ENCODE measurements at places on chromosomes 16 and 17.

DNA sequence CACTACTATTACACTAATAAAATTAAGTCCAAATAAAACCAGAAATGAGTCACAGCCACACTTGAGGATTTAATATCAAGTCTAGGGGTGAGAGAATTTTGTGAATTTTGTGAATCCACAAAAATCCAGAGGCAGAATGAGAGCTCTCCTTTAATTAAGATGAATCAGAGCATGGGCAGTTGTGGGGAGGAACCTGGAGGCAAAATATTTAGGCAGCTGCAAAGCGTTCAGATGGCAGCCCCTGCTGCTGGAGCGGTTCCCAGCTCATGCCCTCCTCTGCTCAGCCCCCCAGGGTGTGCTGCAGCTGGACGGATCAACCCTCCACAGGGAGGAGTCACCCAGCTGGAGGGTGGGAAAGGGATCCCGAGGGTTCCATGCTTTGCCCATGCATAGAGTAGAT is 43.4 kb upstream of the IRX6 start:
- DNase-seq = peak; percentile 52

DNA sequence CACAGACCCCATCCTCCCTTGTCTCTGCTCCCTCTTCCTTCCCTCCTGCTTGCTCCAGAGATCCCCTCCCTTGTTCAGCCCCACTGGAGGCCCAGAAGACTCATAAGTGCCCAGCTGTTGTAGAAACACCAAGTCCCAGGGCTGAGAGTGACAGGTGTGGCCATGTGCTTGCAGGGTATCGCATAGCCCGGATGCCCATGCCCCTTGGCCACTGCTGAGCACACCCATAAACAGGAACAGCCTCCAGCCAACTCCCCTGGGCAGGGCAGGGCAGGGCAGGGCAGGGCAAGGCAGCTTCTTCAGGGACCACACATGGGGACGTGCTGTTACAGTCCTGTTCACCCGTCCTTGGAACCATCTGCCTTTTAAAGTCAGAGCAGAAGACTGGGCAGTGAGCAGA is 2.0 kb downstream of the CACNG1 start:
- no peak for DNase-seq

DNA sequence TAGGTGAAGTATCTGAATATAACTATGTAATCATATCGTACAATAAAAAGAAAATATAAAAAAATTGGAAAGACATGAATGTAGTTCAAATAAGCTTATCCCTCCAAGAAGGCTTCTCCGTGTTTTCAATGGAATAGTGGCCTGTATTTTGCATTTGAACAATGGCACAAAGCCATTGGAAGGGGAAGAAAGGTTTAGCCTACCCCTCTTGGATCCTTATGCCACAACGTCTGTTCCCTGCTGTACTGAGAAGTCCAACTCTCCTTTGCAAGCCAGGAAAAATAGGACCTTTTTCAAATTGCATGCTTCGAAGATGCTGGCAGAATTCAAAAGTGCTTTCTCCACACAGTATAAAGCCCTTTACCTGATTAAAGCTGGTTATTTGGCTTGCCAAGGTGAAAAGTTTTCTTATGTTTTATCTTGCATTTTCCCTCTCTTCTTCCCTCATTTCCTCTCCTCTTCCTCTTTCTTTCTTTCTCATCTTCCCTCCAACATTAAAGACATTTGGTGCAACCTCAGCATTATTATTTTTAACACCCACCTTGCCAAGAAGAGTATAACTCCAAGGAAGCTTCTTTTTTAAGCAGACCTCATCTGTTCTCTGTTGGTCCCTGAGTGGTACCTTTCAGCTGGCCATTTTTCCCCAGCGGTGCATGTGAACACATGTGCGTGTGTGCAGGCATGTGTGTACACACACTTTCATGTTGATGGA is 968.6 kb upstream of the RBFOX1 start:
- no peak for DNase-seq

- DNase-seq = peak; percentile 55
Observed at GRCh38 chr16:4116325-4117249, at the start of gene ADCY9. TSS of gene ADCY9 (minus strand) at chr16:4116442. CDS start at chr16:4115442, 1,000 bp downstream.

GRCh38 chr16:27844826-27845225 is 218.7 kb downstream of the GSG1L start:
- DNase-seq = no peak

DNA sequence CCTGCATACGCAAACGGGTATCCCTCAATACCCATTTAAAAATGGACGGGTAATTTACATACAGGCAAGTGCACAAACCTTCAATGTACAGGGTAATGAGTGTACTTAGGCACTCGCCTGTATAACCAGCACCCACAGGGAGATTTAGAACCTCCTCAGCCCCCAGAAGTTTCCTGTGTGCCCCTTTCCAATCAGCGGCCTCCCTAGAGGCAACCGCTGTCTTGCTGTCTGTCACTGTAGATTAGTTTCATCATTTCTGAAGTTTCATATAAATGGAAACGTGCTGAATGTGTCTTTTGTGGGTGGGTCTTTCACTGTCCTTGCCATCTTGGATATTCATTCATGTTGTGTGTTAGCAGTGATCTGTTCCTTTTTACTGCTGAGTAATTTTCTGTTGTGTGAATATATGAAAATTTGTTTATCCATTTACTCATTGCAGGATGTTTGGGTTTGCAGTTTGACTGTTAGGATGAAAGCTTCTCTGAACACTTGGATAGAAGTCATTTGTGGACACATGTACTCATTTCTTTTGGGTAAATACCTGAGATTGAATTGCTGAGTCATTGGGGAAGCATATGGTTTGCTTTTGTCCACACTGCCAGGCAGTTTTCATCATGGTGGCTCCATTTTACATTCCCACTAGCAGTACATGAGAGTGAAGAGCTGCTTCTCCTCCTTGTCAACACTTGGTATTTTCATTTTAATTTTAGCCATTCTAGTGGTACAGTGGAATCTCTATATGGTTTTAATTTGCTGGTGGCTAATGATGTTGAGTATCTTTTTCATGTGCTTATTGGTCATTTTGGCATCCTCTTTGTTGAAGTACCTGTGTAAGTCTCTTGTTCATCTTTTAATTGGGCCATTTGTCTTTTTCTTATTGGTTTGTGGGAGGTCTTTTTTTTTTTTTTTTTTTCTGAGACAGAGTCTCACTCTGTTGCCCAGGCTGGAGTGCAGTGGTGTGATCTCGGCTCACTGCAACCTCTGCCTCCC is 2.1 kb upstream of the ADCY7 start:
- no peak for DNase-seq

DNA sequence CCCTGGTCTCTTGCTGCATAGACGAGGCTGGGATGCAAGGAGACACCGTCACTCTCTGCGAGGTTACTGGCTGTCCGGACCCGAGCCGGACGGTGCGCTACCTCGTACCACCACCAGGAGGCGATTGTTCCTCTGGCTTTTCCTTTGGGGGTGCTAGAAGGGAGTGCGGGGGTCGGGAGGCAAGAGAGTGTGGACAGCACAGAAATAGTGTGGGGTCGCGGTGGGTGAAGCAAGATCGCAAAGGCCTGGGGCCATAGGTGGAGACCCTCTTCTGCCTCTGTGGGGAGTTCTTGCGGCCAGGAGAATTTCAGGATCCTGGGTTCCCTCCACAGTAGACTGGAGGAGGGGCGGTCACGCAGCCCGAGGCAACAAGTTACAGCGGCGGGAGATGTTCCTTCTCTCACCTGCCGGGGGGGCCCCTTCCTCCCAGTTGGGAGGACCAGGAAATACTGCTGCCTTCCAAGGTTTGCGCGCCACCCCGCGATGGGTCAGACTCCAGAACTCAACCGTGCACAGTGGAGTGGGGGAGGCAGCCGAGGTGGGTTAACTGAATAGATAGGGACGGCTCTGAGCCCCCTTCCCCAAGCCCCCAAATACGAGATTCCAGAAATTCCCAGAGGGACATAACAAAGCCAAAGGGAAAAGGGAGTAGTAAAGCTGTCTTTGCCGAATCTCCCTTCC is 6.9 kb downstream of the PHOSPHO1 start:
- peak; percentile 28 for DNase-seq

GRCh38 chr16:27526180-27526579 is 23.5 kb downstream of the GTF3C1 start:
- peak; percentile 66 for DNase-seq

- no peak for DNase-seq
Observed at GRCh38 chr17:79196913-79197312, 122.3 kb downstream of the ENGASE start.

GRCh38 chr16:74601126-74601871 is 5.6 kb downstream of the GLG1 start:
- no peak for DNase-seq

DNA sequence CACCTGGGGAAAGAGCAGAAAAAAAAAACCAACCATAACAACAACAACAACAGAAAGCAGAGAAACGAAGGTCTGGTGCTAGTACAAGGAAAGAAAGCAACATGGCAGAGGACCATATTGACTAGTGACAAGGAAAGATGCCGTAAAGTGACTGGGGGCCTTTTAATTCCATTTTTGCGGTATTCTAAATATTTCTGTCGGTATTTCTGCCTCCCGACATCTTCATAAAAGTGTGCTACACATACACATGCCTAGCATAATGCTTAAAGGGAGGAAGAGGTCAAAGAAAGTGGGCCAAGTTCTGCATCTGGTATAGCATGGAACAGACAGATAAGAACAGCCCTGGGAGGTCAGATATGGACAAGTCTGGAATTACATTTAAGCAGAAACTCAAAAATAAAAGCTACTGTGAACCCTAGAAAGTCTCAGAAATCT is 19.5 kb upstream of the RNF43 start:
- no peak for DNase-seq

DNA sequence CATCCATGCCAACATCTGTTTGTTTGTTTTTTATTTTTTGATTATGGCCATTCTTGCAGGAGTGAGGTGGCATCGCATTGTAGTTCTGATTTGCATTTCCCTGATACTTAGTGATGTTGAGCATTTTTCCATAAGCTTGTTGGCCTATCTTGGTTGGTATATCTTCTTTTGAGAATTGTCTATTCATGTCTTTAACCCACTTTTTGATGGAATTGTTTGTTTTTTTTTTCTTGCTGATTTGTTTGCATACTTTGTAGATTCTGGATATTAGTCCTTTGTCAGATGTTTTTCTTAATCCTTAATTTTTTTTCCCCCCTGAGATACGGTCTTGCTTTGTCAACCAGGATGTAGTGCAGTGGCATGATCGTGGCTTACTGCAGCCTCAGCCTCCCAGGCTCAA is 43.0 kb downstream of the RNF135 start:
- DNase-seq = no peak

- no peak for DNase-seq
Observed at GRCh38 chr17:40750391-40750790, 4.7 kb downstream of the KRT25 start.

- DNase-seq = no peak
Observed at GRCh38 chr16:1109648-1110047, 13.6 kb upstream of the C1QTNF8 start.

DNA sequence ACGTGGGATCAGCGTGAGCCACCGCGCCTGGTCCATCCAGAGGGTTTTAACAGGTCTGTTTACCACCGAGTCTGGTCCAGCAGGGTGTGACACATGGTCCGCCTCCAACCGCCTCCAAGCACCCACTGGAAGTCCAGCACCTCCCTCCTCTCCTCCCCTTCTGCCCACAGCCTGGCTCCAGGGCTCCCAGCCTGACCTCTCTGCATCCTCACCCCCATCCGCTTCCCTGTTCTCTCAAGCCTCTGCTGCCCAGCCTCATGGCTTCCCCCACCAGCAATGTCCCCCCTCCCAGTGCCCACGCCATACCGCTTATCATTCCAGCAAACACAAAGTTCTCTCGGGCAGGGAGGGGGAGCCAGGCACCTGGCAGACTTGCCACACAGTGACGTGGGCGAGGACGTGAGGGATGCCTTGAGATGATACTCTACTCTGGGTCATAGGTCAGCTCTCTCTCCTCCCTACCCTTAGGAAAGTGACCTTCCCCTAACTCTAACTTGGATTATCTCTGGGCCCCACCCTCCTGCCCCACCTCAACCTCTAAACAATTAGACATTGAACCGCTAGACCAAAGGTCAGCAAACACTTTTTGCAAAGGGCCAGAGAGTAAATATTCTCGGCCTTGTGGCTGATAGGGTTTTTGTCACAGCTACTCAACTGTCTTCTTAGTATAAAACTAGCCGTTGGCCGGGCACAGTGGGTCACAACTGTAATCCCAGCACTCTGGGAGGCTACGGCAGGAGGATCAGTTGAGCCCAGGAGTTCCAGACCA is 23.1 kb downstream of the CDC42EP4 start:
- DNase-seq = no peak

- no peak for DNase-seq
Observed at GRCh38 chr17:17506181-17506741, 10.1 kb upstream of the RASD1 start.

- no peak for DNase-seq
Observed at GRCh38 chr16:86549076-86549892, 5.8 kb downstream of the MTHFSD start.

DNA sequence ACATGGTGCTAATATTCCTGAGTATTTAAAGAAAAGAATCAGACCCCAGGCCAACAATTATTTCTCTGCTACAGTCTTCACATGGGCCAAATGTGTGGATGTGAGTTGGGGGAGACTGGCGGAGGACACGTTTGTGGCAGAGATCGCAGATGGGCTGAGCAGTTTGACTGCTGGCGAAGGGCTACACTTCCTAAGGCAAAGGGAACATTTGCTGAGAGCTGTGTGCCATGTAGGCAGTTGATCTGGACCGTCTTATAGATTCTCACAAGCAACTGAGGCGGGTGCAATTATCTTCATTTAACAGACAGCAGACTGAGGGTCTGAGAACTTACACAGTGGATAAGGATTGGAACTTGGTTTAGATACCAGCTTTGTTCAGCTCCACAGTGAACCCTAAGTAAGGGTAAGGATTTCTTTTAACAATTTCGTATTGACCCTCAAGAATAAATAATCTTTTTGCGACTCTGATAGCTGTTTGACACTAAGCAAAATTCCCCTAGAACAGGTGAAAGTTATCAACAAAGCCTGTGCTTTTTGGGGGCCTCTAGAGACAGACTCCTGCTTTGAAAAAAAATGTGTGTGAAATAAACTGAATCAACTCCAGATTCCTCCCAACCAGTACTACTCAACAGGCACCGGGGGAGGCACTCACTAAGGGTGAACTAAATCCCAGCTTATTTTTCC is 55.3 kb downstream of the TBX4 start:
- no peak for DNase-seq

- no peak for DNase-seq
Observed at GRCh38 chr17:80978499-80979497, 12.8 kb upstream of the CHMP6 start.

DNA sequence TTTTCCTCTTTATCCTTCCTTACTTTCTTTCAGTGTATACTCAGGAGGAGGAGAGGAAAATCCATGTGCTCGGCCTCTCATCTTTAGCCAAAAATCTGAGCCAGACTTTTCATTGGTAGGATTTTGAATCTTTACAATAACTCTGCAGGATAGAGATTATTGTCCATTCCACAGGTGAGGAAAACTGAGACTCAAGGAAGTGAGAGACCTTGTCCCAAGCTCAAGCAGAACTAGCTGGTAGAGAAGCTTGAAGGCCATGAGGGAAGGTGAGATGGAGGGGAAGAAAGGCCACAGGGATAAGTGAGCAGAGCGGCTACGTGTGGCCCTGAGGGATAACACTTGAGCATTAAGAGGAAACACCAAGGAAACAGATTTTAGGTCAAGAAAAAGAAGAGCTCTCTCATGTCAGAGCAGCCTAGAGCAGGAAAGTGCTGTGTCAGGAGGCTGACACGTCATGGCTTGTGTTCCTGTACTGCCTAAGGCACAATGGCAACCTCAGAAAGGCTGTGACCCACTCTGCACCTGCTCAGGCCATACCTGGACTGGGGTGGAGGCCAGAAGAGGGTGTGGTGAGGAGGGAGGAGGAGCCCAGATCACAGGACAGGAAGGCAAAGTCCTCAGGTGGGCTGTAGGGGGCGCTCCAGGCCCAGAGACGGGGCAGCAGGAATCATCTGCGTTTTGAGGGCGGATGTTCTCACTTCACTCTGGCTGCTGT is 11.9 kb downstream of the MT4 start:
- DNase-seq = peak; percentile 48

Measured in NCI-H1105 (cell line).